NCI-H1092 (cell line): ENCODE measurements at places on chromosomes 13 and 19.

GRCh38 chr13:69423844-69424243 is 683.8 kb upstream of the ATXN8OS start:
- no peak for DNase-seq

GRCh38 chr13:90362707-90363106 is 984.8 kb upstream of the MIR17HG start:
- no peak for DNase-seq

- no peak for DNase-seq
Observed at GRCh38 chr19:28021259-28022185, 1191.4 kb downstream of the UQCRFS1 start.

DNA sequence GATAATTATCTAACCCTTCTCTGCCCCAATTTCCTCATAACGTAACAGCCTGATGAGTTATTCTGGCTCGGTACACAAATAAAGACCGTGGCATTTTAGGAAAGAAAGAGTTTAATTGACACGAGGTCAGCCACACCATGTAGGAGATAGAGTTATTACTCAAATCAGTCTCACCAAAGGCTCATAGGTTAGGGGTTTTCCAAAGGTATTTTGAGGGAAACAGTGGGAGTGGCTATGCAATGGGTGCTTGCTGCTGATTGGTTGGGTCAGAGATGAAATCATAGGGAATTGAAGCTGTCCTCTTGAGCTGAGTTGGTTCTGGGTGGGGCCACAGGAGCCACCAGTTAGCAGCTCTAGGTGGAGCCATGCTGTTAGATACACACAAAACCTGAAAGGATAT is 137.5 kb downstream of the FREM2 start:
- DNase-seq, result no peak
